ENCODE measurements at places on chromosomes 5 and 9. TPM values are rescaled to one million over a fixed set of nuclear protein-coding genes. Genes with fewer than 3 reads are reported as not detected.

- H3K36me3 ChIP-seq, result no peaks in the 10 kb centered on the region
- DNase-seq, result no peak
- H3K4me1 ChIP-seq, result no peaks in the 10 kb centered on the region
- no peak overlapping the region for H3K27ac ChIP-seq
- H3K4me3 ChIP-seq, result no peak overlapping the region
- no peaks in the 10 kb centered on the region for H3K27me3 ChIP-seq
Measured at GRCh38 chr5:77200663-77201062, 9.8 kb upstream of the PDE8B start.

DNA sequence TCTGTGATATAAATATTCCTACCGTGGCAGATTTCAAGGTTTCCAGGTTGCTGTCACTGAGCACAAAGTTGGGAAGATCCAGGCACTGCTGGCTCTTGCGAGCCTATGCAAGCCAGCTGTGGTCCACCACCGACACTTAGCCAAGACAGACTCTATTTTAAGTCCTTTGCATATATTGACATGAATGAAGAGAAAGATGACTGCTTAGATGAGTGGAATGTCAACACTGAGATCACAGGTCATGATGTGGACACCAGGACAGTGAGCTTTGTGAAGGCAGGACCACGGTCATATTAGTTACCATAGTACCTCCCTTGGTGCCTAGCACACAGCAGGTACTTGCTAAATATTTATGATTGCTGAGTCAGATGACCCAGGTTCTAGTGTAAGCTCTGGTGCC is 217.0 kb downstream of the PAPPA start:
- no peaks in the 10 kb centered on the region for H3K36me3 ChIP-seq
- DNase-seq, result no peak
- no peaks in the 10 kb centered on the region for H3K4me1 ChIP-seq
- H3K27ac ChIP-seq, result no peak overlapping the region

Gene ACTBL2
- polyA plus RNA-seq, result not detected

Gene PCDHA1
- polyA plus RNA-seq, result 0.10 TPM

Gene IL13
- 0.15 TPM for polyA plus RNA-seq

- no peak for DNase-seq
- no peak overlapping the region for H3K27ac ChIP-seq
- H3K4me1 ChIP-seq, result no peaks in the 10 kb centered on the region
- H3K4me3 ChIP-seq, result no peak overlapping the region
- no peaks in the 10 kb centered on the region for H3K27me3 ChIP-seq
- H3K36me3 ChIP-seq, result no peaks in the 10 kb centered on the region
Measured at GRCh38 chr5:36653044-36653705, 46.8 kb downstream of the SLC1A3 start.

Gene ANKRD18B
- polyA plus RNA-seq, result 0.60 TPM

DNA sequence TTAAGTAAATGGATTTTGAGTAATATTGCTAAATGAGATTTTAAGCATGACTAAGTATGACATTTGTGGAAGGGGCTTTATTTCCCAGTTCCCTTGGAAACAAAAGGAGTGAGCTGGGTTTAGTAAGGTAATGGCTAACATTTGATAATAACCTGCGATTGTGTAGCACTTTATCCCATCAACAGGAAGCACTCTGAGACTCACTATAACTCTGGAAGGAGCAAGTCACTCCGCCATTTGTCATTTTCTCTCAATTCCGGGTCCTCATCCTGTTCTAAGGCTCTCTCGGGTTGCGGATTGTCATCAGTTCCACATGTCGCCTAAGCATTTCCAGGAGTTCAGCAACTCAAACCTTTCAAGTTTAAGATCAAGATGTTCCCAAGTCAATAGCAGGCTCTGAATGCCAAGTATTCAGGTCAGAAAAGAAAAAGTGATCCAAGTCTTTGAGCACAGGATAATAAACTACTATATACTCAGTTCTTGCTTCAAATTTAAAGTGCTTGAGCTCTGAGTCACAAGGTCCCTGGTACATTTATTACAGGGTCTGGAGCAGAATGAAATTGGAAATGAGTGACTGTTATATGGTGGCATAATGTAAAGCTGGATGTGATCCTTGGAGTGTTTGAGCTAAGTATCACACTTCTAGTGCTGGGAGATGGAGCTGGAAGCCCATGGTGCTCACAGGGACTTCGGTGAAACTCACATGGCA is 39.3 kb downstream of the CAPSL start:
- DNase-seq, result no peak
- no peaks in the 10 kb centered on the region for H3K27me3 ChIP-seq
- no peak overlapping the region for H3K27ac ChIP-seq
- no peaks in the 10 kb centered on the region for H3K36me3 ChIP-seq
- no peaks in the 10 kb centered on the region for H3K4me1 ChIP-seq

- H3K36me3 ChIP-seq, result peaks cover 9% of the 10 kb centered on the region
- H3K27me3 ChIP-seq, result no peaks in the 10 kb centered on the region
- H3K4me1 ChIP-seq, result no peaks in the 10 kb centered on the region
- H3K27ac ChIP-seq, result peak overlapping the region; percentile 88
Measured at GRCh38 chr5:172691886-172692285, 50.8 kb downstream of the NEURL1B start.

Gene LHX3
- polyA plus RNA-seq, result not detected

Gene FAXDC2
- 13.3 TPM for polyA plus RNA-seq

DNA sequence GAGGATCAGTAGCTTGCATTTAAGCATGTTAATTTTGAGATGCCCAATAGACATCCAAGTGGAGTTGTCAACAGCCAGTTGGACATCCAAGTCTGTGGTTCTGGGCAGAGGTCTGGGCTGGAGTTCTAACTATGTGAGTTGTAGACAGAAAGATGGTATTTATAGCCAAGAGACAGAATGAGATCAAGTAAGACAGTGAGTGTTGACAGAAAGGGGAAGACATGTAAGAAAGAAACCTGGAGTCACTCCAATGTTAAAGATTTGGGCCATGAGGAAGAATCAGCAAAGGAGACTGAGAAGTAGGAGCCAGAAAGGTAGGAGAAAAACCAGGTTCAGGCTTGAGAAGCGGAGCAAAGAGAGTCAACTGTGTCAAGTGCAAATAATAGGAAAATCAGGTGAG is 95.5 kb upstream of the PUM3 start:
- H3K27me3 ChIP-seq, result no peaks in the 10 kb centered on the region
- no peak for DNase-seq
- H3K4me3 ChIP-seq, result no peak overlapping the region
- H3K4me1 ChIP-seq, result no peaks in the 10 kb centered on the region
- H3K36me3 ChIP-seq, result no peaks in the 10 kb centered on the region

DNA sequence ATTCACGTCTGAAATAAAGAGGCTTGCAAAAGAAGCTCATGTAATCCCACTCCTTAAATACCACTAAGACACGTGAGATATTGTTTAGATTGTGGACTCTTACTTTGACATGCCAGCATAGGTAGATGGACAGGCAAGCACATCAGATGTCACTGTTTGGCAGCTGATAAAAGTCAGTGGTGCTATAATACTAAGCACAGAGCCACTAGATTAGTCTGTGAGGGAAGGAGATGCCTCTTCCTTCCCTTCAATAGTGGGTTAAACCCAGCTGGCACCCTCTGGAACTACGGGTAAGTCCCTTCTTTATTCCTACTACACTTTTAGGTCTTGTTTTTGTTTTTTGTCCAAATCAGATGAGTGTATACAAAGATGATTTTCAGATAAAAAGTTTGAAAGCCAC is at the start of gene MYOT:
MYOT (plus strand) TSS at position 197 of the 400 bp plus-strand sequence. CDS start 2,792 bp downstream, outside the sequence.
- no peaks in the 10 kb centered on the region for H3K36me3 ChIP-seq
- no peaks in the 10 kb centered on the region for H3K27me3 ChIP-seq
- no peak within 1 kb of the TSS for H3K27ac ChIP-seq
- no peak within 1 kb of the TSS for H3K4me3 ChIP-seq
- H3K4me1 ChIP-seq, result no peaks in the 10 kb centered on the region

DNA sequence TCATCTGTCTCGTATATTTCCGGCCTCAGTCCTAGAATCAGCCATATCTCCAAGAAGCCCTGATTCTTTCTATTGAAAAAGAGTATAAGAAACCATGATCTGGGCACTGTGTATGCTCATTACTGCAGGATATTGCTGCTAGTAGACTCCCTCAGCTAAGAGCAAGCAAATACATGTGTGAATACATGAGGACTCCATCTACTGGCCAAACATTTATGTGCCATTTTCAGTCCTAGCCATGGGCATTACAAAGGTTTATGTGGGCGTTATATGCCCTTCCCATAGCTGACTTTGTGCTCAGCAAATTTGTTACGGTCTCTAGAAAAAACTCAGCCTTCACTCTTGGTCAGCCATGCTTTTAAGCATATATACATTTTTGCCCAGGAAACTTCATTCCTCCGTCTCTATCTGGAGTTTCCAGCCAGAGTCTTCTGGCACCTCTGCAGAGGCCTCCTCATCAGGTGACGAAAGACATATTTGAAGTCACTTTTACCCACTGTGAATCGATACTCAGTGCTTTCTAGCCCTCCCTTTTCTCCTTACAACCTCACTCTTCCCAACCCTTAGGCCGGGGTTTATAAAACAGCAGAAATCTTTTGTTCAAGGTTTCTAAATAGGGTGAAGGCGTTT is 1495.6 kb upstream of the CDH6 start:
- H3K4me1 ChIP-seq, result no peaks in the 10 kb centered on the region
- DNase-seq, result no peak
- H3K27me3 ChIP-seq, result no peaks in the 10 kb centered on the region
- H3K4me3 ChIP-seq, result no peak overlapping the region
- H3K36me3 ChIP-seq, result no peaks in the 10 kb centered on the region
- no peak overlapping the region for H3K27ac ChIP-seq

GRCh38 chr9:106307670-106308069 is 555.3 kb upstream of the ZNF462 start:
- no peaks in the 10 kb centered on the region for H3K27me3 ChIP-seq
- no peak for DNase-seq
- no peak overlapping the region for H3K4me3 ChIP-seq
- H3K27ac ChIP-seq, result no peak overlapping the region
- no peaks in the 10 kb centered on the region for H3K36me3 ChIP-seq
- H3K4me1 ChIP-seq, result peaks cover 21% of the 10 kb centered on the region

- peaks cover 38% of the 10 kb centered on the region for H3K4me1 ChIP-seq
- H3K27me3 ChIP-seq, result no peaks in the 10 kb centered on the region
- H3K36me3 ChIP-seq, result peaks cover 8% of the 10 kb centered on the region
- H3K4me3 ChIP-seq, result no peak overlapping the region
Measured at GRCh38 chr9:127493592-127494303, 42.4 kb downstream of the LRSAM1 start.

GRCh38 chr9:79480639-79481038 is 91.1 kb upstream of the TLE4 start:
- H3K36me3 ChIP-seq, result no peaks in the 10 kb centered on the region
- H3K4me3 ChIP-seq, result no peak overlapping the region
- H3K4me1 ChIP-seq, result no peaks in the 10 kb centered on the region
- H3K27ac ChIP-seq, result no peak overlapping the region
- no peak for DNase-seq

Gene APBA1
- 1.7 TPM for polyA plus RNA-seq

DNA sequence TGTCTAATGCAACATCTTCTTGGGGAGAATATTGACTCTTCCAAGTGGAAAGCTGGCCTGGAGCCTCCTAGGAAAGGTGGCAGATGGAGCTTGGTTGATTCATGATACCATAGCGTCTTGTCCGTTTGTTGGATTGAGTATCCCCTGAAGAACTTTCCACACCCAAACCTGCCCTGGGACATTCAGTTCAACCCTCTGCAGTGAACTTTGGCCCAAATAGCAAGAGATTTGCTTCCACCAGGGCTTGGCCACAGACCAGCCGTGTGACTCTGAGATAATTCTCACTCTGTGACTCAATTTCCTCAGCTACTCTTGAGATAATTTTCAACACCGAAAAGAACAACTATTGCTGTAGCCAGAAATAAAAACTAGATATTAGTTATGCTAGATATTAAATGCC is 108.0 kb upstream of the RAD23B start:
- H3K27me3 ChIP-seq, result no peaks in the 10 kb centered on the region
- H3K36me3 ChIP-seq, result no peaks in the 10 kb centered on the region
- no peak overlapping the region for H3K4me3 ChIP-seq

DNA sequence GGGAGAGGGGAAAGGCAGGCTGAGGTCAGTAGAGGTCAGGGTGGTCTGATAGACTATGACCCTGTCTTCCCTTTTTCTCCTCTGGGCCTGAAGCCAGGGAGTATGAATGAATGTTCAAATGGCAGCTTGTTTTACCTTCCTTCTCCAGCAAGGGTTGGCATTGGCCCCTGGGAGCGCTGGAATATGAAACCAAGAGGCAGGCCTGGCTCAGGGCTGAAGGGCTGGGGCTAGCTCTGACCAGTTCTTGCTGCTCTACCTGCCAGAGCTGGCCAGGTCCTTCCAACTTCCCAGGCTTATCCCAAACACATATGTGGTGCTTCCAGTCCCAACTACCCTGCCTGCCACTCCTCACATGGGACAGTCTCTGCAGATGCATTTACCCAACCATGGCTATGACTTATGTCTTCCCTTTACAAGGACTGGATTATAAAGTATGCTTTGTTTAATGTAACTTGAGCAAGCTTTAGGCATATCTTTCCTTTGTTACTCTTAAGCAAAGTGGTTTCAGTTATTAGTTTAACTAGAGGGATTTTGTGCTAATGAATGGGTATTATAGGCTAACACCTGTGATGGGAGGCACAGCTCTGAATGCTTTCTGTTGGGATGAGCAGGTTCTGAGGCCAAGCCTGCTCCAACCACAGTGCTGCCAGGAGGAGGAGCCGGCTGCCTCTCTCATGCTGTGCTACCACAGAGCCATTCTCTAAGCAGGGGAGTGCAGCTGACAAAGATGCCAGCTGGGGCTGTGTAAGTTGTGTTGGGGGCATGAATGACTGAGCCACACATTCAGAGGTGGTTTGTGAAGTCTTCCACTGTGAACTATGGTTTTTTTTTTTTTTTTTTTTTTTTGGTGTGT is 6.1 kb downstream of the CCNI2 start:
- H3K4me1 ChIP-seq, result no peaks in the 10 kb centered on the region
- DNase-seq, result peak; percentile 46
- no peaks in the 10 kb centered on the region for H3K27me3 ChIP-seq
- H3K36me3 ChIP-seq, result peaks cover 14% of the 10 kb centered on the region

- no peaks in the 10 kb centered on the region for H3K36me3 ChIP-seq
- peak overlapping the region; percentile 5 for H3K27ac ChIP-seq
- peak; percentile 65 for DNase-seq
- no peaks in the 10 kb centered on the region for H3K27me3 ChIP-seq
- H3K4me1 ChIP-seq, result peaks cover 53% of the 10 kb centered on the region
- peak overlapping the region; percentile 92 for H3K4me3 ChIP-seq
Measured at GRCh38 chr5:139646912-139647505, 1.1 kb upstream of the CXXC5 start.

DNA sequence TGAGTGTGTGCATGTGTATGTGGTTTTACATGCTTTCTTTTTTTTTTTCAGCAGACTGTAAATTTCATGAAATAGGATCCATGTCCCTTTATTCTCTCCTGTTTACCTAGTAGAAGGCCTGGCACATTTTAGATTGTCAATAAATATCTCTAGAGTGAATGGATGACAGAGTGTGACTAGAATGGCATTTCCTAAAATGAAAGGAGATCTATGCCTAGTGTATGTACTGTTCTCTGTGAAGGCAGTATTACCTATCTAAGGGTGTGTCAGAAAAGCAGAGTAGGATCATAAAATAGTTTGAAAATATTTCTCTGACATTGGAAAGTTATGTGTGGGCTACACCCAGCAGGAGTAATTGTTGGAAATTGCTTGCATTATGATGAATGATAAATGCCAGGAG is 1876.0 kb upstream of the C9orf72 start:
- no peaks in the 10 kb centered on the region for H3K4me1 ChIP-seq
- H3K36me3 ChIP-seq, result no peaks in the 10 kb centered on the region
- no peak overlapping the region for H3K27ac ChIP-seq
- no peak for DNase-seq
- no peak overlapping the region for H3K4me3 ChIP-seq

Measured in sigmoid colon (tissue), 7 donors.